ENCODE measurements at places on chromosomes 3 and 15.

GRCh38 chr3:67016522-67017080 is 18.5 kb downstream of the KBTBD8 start:
- no peak for DNase-seq

GRCh38 chr3:149647812-149648211 is 10.0 kb downstream of the WWTR1 start:
- DNase-seq = no peak

GRCh38 chr3:123941542-123941941 is 19.5 kb downstream of the CCDC14 start:
- no peak for DNase-seq

GRCh38 chr3:119350114-119350513 is 55.9 kb downstream of the ARHGAP31 start:
- no peak for DNase-seq

GRCh38 chr3:180267202-180267843 is 230.6 kb upstream of the PEX5L start:
- no peak for DNase-seq

- DNase-seq = no peak
These were observed 343.1 kb downstream of the LPP start for GRCh38 chr3:188497021-188497420.

DNA sequence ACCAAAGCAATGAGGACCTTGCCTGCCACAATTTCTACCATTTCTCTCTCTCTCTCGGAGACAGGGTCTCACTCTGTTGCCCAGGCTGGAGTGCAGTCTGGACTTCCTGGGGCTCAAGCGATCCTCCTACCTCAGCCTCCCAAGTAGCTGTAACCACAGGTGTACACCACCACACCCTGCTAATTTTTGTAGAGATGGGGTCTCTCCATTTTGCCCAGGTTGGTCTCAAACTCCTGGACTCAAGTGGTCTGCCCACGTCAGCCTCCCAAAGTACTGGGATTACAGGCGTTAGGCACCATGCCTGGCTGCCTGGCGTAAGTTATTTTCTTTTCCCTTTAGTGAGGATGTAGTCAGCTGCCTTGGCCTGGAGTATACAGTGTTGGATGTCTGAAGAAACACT is 37.7 kb upstream of the INO80 start:
- no peak for DNase-seq

- DNase-seq = no peak
These were observed 29.4 kb downstream of the PLAAT1 start for GRCh38 chr3:193270451-193270850.

DNA sequence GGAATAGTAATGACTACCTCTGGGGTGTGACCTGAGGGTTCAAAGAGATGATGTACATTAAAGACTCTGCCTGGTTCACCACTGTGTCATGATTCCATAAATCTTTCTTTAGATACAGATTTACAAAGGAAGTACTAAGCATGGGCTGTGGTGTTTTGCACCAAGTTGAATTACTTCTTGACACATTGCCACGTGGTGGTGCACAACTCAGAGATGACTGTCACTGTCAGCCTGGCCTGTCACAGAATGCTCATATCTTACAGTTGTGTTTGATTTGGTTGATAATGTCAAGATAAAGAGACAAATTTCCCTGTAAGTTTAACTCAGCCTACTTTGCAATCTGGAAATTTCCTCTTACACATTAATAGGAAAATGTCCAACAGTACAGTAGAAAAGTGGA is 3.2 kb downstream of the CTDSPL start:
- no peak for DNase-seq

GRCh38 chr3:123394391-123395020 is 54.4 kb downstream of the ADCY5 start:
- DNase-seq = no peak

DNA sequence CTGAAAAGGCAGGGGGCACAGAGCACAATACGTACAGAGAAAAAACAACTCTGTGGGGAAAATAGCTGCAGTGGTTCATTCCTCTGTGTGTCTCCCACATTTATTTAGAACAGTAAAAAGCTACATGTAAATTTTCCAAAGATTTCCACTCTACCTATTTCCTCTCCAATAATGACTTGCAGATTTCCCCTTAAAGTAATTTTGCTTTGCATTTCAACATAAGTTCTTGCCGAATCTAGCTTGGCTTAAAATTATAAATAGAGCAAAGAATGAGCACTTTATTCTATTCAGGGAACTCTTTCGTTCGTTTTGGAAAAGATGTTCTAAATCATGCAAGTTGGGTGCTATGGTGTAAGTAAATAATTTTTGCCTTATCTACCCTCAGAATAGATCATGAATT is 58.2 kb upstream of the NR2E3 start:
- DNase-seq = no peak

GRCh38 chr15:101560722-101561583 is 71.4 kb upstream of the PCSK6 start:
- no peak for DNase-seq
